ENCODE measurements at places on chromosomes 5 and 9.

GRCh38 chr9:116087751-116088194 lies 65.8 kb upstream of the PAPPA start:
- no peak for DNase-seq

DNA sequence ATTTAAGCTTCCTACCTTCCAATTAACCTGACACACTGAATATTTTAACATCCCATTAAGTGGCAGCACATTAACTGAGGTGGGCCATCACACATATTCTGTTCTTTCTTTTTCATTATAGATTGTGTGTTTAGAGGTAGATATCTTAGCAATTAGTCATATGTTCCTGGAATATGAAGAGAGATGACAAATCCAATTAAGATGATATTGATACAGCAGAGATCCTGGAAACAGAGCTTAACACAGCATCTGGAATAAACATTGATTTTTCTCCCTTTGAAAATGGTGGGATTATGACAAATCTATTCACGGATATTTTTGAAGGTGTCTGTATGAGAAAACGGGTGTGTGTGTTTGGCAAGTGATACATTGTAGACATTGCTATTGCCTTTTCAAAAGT lies 448.0 kb downstream of the CDH10 start:
- no peak for DNase-seq

- no peak for DNase-seq
These were observed 224.9 kb downstream of the SNX18 start for GRCh38 chr5:54742417-54742891.

DNA sequence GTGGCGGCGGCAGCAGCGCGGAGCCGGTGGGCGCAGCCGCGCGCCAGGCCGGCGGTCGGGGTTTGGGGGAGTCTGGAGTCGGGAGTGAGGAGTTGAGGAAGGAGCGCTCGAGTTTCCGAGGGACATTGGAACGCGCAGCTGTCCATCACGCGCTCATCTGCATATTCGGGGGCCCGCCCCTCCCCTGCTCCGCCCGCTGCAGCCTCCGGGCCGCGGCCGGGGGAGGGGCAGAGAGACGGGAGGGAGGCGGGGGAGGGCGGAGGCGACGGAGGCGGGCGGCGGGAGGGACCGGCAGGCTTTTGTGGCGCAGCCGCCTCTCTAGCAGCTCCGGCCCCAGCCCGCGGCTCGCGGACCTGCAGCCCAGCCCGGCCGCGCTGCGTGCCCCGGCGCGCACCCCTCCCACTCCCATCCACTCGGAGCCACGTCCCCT lies at the start of gene IRX2:
Gene IRX2, minus strand, starts transcription at position 86 of the 430 bp plus-strand sequence. CDS start 264 bp downstream, outside the sequence.
- DNase-seq, result no peak

- DNase-seq, result no peak
These were observed 234.1 kb downstream of the AP3B1 start for GRCh38 chr5:78060421-78060820.

GRCh38 chr5:104569621-104570020 lies 1007.0 kb upstream of the NUDT12 start:
- DNase-seq, result no peak

DNA sequence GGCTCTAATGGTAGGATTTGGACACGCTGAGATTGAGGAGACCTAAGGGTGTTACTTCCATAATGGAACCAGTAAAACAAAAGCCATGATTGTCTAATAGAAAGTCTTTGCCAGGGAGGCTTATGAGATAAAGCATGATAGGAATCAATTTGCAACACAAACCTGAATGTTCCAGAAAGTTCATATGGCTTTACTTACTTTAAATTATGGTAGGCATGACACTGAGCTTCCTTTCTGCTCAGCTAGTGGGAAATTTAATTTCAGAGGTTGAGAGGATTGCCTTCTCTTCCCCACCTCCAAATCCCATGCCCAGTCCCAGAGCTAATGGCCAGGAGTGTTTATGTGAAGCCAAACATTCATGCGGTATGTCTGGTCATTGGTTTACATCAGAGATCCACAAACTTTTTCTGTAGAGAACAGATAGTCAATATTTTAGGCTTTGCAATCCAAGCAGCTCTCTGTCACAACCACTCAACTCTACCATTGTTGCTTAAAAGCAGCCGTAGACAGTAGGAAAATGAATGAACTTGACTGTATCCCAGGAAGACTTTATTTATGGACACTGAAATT lies 114.5 kb downstream of the UGCG start:
- no peak for DNase-seq

DNA sequence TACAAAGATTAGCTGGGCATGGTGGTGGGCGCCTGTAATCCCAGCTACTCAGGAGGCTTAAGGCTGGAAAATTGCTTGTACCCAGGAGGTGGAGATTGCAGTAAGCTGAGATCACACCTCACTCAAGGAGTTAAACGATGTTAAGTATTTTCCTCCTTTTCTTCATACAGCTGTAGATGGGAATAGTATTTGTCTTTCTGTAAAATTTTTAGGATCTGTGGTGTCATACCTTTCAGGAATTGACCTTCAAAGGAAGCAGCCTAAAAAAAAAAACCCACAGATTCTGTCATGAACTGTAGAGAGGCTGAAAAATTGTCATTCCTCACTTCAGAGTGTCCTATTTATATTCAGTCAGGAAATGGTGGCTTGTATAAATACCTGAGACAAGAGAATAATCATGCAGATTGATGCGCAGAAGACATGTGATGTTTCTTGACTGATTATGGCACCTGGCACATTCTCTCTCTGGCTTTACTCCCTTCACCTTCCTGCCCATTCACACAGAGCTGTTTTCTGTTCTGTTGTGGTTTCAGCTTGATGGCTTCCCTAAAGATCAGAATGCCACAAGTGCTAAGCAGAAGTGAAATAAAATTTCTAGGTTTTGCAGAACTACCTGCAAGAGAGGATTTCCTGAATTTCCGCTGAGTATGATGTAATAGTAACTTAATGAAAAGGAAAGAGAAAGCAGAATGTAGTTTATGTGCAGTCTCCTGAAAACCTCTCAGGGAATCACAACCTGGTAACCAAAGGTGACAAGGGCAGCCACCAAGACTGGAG lies 3.8 kb downstream of the IFNA1 start:
- DNase-seq, result peak; percentile 13

- no peak for DNase-seq
These were observed 101.0 kb downstream of the NR3C1 start for GRCh38 chr5:143302341-143303045.

DNA sequence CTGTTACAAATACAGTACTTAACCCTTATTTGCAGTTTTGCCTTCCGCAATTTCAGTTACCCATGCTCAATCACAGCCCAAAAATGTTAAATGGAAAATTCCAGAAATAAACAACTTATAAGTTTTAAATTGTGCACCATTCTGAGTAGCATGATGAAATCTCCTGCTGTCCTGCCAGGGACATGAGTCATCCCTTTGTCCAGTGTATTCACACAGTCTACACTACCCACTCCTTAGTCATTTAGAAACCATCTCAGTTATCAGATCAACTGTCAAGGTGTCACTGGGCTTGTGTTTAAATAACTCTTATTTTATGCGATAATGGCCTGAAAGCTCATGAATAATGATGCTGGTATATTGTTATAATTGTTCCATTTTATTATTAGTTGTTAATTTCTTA lies 95.8 kb downstream of the PLCXD3 start:
- DNase-seq, result no peak

GRCh38 chr9:119961774-119962424 lies 592.7 kb upstream of the BRINP1 start:
- DNase-seq, result no peak

- DNase-seq, result no peak
These were observed 22.6 kb downstream of the SLC36A1 start for GRCh38 chr5:151469992-151470391.

DNA sequence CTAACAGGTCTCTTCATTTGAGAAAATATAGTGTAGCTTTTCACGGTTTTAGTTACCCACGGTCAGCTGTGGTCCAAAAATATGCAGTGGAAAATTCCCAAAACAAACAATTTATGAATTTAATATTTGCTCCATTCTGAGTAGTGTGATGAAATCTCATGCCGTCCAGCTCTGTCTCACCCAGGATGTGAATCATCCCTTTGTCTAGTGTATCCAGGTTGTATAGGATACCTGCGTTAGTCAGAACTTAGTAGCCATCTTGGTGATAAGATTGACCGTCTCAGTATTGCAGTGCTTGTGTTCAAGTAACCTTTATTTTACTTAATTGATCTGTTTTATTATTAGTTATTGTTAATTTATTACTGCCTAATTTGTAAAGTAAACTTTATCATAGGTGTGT lies 41.1 kb downstream of the NDUFS4 start:
- DNase-seq, result no peak

- DNase-seq, result no peak
These were observed 950.6 kb upstream of the NUDT12 start for GRCh38 chr5:104513121-104513602.

- no peak for DNase-seq
These were observed 22.1 kb upstream of the PLCXD3 start for GRCh38 chr5:41532485-41532884.

- DNase-seq, result no peak
These were observed 37.9 kb downstream of the FBXO38 start for GRCh38 chr5:148421661-148422060.

- no peak for DNase-seq
These were observed 335.8 kb upstream of the DAB2 start for GRCh38 chr5:39760385-39761198.

- no peak for DNase-seq
These were observed 28.0 kb downstream of the RFK start for GRCh38 chr9:76366275-76366674.

GRCh38 chr5:43268188-43268820 lies 44.9 kb downstream of the HMGCS1 start:
- DNase-seq, result no peak

DNA sequence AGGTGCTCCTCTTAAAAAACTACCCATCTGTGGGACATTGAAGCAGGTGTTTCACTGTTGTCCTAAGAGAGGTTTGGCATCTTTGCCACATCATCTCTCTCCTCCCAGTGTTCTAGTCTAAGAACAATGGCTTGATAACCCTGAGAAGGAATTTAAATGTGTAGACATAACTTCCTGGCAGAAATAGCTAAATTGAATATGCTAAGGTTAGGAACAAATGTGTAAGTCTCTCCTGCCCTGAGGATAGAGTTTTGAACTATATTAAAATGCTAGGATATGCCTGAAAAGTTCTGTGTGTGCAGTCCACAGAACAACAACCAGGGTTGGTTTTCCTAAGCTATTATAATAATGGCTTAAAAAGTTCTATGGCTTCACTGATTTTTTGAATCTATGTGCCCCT lies 106.6 kb downstream of the LRRC70 start:
- DNase-seq, result no peak

DNA sequence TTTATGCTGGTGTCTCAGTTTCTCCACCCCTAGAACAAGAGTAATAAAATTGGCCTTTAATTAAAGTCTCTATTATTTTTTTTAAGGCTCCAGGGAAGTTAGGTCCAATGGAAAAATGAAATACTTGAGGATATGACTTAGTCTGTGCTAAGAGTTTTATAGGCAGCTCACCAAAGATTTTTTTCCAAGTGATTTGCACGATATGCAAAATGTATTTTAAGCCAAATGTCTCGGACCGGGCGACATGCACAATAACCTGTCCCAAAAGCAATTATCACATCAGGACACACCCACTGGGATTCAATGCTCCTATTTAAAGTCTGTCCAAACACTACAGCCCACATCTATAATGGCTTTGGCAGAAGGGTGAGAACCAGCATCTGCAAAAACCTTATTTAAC lies 136.1 kb upstream of the ANKH start:
- no peak for DNase-seq

GRCh38 chr5:65113771-65114170 lies 345.0 kb downstream of the CWC27 start:
- no peak for DNase-seq

DNA sequence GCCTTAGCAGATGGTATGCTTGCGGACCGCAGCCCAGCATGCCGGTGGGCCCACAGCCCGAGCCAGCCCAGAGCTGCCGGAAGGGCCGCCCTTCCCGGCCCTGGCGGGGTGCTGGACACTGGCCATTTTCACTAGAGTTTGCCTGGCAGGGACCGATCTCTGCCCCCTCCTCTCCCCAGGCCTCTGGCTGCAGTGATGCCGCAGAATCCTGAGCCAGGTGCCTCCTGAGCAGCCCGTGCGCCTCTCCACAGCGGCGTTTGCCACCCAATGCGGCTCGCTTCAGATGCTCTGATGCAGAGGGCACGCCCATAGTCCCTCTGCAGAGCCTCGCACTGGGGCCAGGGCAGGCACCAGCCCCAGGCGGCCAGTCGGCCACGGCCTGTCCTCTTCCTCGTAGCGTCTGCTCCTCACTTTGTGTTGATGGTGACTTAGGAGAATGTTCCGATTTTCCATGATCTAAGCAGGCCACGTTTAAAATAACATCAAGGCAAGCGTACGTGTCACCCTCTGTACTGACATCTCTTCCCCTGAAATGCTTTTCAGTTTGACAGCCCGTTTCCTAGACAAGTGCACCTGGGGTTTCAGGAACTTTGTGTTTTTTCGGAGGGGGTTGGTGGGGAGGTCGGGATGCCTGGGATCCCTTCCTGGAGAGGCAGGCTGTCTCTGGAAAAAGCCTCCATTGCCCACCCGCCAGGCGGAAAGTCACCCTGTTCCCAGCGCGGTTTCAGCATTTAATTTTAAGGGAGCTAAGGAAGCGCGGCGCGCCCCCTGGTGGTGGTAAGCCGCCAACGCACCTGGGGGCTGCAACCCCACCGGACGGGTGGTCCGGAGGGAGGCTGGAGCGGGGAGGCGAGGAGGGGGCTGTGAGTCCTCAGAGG lies 29.8 kb upstream of the HMCN2 start:
- peak; percentile 62 for DNase-seq

GRCh38 chr5:134550271-134551214 lies 25.1 kb downstream of the JADE2 start:
- no peak for DNase-seq

- no peak for DNase-seq
These were observed 502.7 kb downstream of the NR2F1-AS1 start for GRCh38 chr5:93078082-93079038.

- no peak for DNase-seq
These were observed 84.7 kb downstream of the CMYA5 start for GRCh38 chr5:79774171-79774854.

DNA sequence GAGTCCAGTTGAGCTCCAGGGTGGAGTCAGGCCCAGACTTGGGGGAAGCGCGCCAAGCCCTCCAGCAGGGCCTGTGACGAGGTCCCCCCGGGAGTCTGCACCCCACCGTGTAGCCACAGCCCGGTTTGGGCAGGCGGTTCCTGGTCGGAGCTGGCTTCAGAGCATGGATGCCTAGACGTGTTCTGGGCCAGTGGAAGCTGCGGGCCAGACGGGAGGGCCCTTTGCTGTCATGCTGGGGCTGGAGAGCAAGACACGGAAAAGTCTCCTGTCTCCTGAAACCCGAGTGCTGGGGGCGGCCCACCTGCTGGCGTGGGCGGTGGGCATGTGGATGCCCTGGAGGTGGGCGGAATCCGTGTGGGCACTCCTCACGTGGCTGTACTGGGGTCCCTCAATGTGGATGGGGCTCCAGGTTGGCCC lies 1.9 kb downstream of the GPSM1 start:
- DNase-seq, result no peak

- DNase-seq, result no peak
These were observed 66.3 kb downstream of the ANKRD33B start for GRCh38 chr5:10630126-10630525.

GRCh38 chr9:131674425-131675421 lies 65.2 kb downstream of the RAPGEF1 start:
- no peak for DNase-seq

DNA sequence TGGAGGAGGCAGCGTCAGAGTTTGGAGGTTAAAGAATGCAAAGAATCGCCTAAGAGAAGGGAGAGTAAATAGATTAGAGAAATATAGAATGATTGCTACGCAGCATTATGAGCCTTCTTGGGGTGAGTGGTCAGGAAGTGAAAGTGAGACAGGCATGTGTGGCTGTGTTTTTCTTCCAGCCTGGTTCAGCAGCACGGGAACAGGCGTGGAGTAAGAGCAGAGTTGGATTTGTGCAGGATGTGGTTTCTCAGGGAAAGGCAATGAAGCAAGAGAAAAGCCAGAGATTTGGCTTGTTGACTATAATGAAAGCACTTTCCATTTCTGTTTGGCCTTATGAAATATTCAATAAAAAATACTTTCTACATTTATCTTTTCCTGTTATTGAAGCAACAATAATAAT lies 34.3 kb upstream of the FRMD3 start:
- DNase-seq, result no peak
